GM23248 (cell line): ENCODE measurements at places on chromosomes 16 and 17.
A peak's percentile ranks its signal among the peaks of the same experiment; 100 is the strongest.

DNA sequence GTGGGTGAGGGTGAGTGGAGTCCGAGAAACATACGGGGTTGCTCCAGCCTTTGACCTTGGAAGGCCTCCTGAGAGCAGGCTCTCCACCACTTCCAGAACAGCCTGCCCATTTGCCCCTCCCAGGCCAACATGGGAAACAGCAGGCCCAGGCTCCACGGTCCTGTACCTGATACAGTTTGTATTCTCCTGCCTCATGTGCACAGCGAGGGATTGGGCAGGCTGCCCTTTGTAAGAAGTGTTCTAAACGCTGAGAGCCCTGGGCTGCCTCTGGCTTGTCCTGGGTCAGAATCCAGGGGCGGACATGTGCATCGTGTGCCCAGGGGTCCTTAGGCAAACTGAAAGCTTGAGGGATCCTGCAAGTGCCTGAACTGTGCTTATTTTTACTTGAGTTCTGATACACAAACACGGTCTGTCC is 3.4 kb upstream of the CBX2 start:
- DNase-seq: no peak

DNA sequence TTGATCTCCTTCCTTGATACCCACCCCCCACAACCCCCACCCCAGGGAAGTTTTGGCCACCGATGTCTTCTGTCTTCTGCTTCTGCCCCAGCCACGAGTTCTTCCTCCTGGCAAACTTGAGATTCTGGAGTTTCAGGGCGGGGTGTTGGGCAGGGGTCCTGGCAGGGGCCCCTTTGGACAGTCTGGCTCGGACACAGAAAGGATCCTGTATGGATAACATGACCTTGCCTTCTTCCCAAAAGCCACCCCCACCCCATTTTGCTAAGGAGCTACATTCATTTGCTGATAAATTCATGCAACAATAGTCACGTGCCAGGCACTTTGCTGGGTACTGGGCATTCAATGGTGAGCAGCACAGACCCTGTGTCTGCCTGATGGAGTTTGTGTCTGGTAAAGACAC is 5.9 kb upstream of the COL1A1 start:
- DNase-seq: peak; percentile 15

GRCh38 chr16:46918905-46919792 is 35.0 kb downstream of the GPT2 start:
- DNase-seq: no peak

GRCh38 chr17:56604691-56605290 is 11.3 kb downstream of the NOG start:
- no peak for DNase-seq

DNA sequence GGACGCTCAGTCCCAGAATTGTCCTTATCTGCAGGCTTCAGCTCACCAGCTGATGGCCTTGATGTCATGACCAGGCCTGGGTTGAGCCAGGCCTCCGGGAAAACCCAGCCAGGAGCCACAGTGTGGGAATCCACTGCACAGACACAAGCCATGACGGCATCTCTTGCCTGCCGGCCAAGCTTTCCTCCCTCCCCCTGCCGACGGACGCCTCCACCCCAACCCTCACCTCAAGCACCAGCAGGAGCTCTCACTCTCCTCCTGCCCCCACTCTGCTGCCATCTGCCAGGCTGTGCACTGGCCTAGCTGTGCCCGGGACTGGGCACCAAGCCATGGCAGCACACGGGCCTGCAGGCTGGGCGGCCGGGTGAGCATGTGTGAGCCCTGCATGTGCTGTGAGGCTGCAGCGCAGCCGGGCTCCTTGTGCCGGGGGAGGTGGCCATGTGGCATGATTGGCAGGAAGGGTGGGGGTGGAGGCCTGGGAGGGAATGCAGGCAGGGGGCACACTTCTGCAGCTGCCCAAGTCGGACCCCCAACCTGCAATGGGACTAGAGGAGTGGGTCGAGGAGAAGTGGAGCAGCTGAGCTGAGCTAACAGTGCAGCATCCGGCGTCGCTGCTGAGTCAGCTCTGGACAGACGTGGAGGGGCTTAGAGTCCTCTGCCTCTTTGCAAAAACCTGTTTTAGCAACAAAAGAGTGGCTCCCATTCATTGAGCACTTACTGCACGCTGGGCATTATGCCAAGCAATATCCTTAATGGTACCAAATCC is 268.5 kb downstream of the CBLN1 start:
- no peak for DNase-seq
